ENCODE measurements at places on chromosomes 3 and 15.

DNA sequence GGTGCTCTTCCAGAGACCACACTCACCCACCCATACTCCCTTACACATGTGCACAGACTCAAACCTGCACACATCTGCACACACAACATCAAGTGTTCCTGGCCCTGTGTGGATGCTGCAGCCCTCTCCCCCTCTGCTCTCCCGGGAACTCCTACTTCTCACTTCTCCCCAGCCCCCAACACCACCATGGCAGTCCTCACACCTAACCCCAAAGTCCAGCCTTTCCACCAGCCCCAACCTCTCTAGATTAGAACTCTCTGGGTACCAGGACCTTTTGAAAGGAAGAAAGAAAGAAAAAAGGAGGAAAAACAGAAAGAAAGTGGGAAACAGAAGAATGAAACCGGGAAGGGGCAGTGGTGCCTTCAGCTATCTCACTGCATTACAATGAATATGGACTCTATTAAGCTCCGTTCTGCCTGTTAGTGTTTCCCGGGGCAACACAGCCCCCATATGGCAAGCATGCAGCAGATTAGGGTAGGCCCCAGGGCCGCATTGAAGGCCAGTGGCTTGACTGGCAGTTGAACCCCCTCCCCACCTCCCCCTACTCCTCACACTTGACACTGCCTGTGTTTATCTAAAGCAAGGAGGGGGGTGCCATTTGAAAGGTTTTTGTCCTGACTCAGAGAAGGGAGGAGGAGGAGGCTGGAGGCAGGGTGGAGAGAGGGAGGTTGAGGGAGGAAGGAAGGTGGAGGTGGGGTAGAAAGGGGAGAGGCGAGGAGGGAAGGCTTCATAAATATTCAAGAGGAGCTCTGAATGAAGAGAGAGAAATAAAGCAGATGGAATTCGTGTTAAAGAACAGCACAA is 30.1 kb downstream of the BOC start:
- no peak for DNase-seq

DNA sequence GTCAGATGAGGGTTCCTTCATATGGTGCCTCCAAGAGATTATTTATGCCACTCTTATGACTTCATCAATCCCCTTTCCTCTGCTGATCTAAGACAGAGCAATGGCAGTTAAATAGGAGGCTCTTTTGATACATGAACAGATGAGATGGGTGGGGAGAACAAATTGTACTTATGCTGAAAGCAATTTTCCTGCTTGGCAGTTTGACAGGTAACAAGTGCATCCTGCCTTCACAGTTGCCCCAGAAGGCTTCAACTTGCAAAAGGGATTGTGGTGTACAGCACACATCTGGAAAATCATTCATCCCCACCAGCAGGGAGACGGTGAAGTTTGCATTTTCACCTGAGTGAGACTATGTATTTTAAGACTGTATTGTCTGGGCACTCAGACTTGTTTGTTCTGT is 27.3 kb downstream of the ENTPD3 start:
- DNase-seq = no peak

DNA sequence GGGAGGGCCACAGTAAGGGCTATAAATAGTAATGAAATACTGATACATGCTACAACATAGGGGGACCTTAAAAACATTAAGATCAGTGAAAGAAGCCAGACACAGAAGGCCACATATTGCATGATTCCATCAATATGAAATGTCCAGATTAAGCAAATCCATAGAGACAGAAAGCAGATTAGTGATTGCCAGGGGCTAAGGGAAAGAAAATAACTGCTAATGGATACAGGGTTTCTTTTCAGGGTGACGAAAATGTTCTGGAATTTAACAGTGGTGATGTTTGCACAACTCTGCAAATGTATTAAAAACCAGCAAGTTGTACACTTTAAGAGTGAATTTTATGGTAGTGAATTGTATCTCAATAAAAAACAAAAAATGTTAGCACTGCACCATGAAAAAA is 37.0 kb downstream of the PIK3R4 start:
- no peak for DNase-seq

DNA sequence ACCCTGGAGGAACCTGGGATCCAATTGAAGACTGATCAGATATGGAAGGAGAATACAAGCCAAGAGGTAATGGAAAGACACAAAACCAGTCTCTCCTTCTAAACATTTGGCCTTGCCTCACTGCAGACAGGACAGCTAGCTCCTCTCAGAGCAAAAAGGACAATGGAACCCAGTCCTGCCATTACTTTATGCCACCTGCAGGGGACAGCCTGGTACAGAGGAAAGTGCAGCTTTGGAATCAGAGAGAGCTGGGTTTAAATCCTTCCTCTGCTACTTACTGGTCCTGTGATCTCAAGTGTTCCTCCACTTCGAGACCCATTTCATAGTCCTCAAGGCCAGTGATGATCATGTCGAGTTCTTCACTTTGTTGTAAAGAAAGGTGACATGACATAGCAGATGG is 159.4 kb upstream of the SMAD3 start:
- DNase-seq = no peak

- no peak for DNase-seq
Observed at GRCh38 chr15:40142428-40142827, 18.4 kb upstream of the BUB1B start.

- no peak for DNase-seq
Observed at GRCh38 chr15:83714939-83715628, 61.2 kb downstream of the ADAMTSL3 start.

GRCh38 chr3:175940881-175941280 is 1081.7 kb downstream of the NAALADL2 start:
- DNase-seq = no peak

GRCh38 chr3:115702598-115702997 is 79.3 kb downstream of the GAP43 start:
- no peak for DNase-seq

DNA sequence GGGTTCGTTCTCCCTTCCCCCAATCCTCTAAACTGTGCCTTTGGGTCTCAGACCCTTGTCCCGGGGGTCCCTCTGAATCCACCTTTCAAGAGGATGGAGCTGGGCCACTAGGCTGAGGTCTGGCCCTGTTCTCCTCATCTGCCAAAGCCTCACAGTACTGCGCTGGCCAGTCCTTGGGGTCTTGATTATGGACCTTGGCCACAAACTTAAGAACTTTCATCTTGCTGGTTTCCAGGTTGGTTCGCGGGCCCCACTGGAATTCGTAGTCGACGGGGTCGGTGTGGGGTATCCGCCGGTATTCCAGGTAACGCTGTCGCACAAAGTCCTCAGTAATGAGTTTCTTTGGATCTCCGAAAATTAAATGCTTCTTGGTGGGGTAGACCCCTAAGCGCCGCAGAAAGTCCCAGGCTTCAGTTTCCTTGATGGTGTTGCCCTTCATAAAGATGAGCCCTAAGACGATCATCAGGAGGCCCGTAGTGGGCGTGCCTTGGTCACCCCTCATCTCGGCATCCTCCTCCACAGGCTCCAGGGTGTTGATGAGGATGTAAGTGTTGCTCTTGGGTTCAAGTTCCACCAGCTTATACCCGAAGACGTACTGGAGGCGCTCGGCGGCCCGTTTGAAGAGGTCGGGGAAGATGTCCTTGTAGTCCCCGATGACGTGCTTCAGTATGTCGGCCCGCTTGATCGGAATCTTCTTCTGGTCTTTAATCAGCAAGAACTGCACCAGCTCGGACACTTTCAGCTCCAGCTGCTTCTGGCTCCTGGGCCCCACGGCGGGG is 727 bp downstream of the NSMCE3 start:
- DNase-seq = peak; percentile 45

GRCh38 chr15:35540021-35540420 is 5.9 kb downstream of the DPH6 start:
- no peak for DNase-seq

DNA sequence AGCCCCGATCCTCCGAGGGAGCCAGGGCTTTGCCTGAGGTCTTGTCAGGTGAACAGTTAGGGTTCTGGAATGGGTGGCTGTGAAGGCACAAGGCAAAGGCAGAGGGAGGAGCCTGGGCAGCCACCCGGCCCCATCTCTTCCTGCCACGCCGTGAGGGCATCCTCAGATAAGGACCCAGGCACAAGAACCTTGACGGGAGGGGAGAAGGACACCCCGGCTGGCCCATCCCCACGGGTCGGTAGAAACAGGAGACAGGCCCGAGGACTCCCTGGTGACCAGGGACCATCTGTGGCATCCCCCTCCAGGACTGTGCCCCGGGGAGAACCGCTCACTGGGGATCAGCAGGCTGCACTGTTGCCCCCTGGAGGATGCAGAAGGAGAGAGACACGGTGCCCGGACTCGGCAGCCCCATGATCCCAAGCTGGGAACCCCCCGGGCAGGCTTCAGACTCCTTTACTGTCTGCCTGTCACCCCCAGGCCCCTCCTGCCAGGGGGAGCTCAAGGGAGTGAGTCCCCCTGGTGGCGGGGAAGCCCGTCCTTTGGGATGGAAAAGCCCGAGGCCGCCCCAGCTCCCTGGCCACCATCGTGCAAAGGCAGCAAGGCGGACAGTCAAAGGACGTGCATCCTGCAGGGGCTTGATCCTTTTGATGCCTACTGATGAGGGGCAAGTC is 12.3 kb upstream of the PCSK6 start:
- DNase-seq = no peak

GRCh38 chr15:45378913-45379262 is 544 bp upstream of the GATM start:
- no peak for DNase-seq

GRCh38 chr3:64467255-64467944 is 220.4 kb downstream of the ADAMTS9 start:
- no peak for DNase-seq

DNA sequence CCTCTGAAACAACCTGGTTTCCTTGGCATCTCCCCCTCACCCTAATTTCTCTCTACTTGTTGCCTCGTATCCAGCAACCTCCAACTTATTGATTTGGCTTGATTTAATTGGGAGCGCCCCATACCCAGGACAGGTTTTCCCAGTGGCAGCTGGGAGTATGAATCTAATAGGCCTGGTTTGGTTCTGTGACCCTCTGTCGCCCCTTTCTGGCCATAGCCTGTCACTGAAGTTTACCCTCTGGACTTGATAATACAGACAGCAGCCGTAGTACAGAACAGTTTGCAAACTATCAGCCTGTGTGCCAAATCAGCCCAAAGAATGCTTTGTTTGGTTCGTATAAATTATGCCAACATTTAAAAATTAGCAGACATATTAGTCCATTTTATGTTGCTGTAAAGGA is 525.1 kb upstream of the GOLIM4 start:
- DNase-seq = no peak

DNA sequence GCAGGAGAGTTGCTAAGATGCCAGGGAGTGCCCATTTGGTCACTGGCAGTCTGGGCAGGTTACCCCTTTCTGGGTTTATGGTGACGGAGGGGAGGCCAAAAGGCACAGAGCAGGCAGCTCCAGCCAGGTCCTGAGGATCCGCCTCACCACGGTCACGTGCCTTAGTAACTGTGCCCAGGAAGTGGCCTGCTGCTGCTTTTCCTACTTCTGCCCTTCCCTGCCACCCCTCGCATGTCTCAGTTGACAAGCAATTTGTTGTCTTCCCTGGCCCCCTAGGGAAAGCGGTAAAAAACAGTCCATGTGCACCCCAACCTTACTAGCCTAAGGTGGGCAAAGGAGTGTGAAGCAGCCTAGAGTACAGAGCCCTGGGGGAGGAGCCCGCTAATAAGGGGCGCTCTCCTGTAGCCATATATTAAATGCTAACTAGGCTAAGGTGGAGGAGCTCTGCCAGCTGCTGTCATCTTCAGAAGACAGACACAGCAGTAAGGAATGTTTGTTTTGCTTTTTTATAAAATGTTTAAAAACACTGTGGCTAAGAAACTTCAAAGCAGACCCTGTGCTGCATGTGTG is 9.1 kb upstream of the LIPH start:
- no peak for DNase-seq

- DNase-seq = no peak
Observed at GRCh38 chr3:40841131-40841530, 316.4 kb downstream of the ZNF621 start.

- DNase-seq = no peak
Observed at GRCh38 chr3:183318877-183319276, 65.8 kb downstream of the B3GNT5 start.

GRCh38 chr3:151644020-151644620 is 89.6 kb upstream of the AADACL2 start:
- no peak for DNase-seq

DNA sequence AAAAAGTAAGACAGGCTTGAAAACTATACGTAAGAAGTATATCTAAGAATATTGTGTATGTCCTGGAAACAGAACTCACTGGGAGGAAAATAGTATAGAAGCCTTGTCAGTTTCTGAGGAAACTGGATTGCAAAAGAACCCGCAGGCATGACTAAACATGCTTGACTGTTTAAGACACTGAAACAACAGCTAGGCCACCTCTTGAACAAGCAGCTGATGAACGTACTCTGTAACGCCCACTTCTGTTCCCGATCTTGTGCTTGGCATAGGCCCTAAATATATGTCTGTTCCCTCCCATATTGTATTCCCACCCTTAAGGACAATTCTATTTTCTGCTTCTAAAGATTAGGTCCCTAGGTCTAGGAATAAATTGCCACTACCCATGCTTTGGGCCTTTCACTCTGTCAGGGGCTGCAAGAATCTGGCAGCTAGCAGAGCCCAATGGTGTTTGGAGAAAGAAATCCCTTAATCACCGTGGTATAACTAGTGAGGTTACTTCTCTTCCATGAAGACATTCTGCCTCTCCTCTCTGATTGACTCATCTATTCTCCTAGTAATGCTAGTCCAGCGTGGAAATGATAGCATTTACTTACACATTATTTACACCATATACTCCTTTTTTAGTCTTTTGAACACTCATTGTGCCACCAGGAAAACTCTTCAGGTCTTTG is 46.2 kb downstream of the CD200 start:
- DNase-seq = peak; percentile 18

DNA sequence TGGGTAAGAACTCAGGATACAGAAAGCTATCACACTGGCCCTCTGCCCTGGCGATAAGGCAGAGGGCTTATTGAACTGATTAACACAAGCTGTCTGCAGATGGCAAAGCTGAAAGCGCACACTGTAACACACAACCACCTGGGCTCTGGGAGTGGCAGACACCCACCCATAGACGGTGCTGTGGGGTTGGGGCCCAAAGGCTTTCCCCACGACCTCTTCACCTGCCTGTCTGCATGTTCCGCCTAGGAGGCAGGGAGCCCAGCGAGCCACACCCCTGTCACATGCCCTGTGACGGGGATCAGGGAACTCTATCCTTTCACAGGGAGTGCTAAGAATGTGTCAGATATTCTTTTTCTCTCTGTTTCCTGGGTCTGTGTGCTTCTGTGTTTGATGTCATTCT is 12.1 kb upstream of the TFG start:
- no peak for DNase-seq

GRCh38 chr3:28268989-28269388 is 27.6 kb downstream of the CMC1 start:
- no peak for DNase-seq

DNA sequence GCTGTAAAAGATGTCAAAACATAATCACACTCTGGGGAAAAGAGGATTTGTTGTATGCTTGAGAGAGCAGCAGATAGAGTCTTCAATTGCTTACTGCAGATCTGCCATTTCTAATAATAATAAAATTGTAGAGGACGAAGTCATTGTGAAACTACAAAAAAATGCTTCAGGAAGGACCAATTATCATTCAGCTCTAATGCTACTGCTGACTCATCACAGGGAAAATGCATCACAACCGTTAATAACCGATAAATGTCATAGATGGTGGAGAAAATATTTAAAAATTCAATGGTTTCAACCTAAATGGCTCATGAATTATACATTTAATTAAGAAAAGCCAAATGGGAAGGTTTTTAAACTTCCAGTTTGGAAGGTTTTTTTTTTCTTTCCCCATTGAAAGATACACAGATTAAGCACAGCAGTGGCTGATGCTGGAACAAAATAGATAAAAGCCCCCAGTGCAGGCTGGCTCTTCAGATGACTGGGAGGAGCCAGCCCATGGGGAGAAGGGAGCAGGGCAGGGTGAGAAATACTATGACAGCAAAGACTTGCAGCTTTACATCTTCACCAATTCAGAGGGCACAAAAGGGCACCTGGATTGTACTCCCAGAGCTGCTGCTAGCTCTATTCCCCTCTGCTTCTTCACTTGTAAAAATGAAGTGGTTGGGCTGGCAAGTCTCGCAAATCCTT is 196.1 kb downstream of the CNTN6 start:
- no peak for DNase-seq

All from NK-92 treated with Interleukin-12 subunit alpha and Interleukin-12 subunit beta, amount 100 ng/mL, for 24 hours (cell line).